ENCODE measurements at places on chromosomes 5 and 9.

DNA sequence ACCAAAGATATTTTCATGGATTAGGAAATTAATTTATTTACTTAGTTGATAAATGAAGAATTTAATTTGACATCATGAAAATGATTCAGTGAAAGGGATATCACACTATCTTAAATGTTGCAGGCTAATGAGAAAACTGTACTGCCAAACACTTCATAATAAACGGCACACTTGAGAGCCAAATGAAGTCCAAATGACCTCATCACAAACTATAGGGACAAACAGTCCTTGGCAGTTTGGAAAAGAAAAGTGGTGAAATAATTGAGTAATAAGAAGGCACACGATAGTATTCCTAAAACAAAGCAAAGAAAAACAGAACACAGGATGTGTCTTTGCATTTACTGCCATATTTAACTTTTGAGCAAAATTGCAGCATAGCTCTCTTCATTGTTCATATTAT lies 116.9 kb upstream of the TLR4 start:
- DNase-seq, result no peak

DNA sequence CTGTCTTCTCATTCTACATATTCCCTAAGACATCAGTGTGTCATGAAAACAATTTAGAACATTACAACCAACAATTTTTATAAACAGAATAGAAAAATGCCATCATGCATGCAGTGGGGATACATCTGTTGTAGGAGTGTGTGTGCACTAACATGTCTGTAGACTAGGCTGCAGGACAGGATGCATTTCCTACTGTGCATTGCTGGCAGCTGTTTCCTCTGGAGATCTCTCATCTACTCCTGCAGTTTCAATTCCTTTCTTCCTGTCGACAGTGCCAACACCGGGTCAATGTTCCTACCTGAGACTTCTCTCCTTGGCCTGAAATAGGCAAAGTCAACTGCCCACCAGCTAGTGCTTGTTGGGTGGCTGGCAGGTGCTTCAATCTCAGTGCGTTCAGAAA lies 69.8 kb downstream of the ANKH start:
- DNase-seq, result no peak

- DNase-seq, result no peak
Observed at GRCh38 chr9:137316012-137316981, 14.2 kb upstream of the NRARP start.

DNA sequence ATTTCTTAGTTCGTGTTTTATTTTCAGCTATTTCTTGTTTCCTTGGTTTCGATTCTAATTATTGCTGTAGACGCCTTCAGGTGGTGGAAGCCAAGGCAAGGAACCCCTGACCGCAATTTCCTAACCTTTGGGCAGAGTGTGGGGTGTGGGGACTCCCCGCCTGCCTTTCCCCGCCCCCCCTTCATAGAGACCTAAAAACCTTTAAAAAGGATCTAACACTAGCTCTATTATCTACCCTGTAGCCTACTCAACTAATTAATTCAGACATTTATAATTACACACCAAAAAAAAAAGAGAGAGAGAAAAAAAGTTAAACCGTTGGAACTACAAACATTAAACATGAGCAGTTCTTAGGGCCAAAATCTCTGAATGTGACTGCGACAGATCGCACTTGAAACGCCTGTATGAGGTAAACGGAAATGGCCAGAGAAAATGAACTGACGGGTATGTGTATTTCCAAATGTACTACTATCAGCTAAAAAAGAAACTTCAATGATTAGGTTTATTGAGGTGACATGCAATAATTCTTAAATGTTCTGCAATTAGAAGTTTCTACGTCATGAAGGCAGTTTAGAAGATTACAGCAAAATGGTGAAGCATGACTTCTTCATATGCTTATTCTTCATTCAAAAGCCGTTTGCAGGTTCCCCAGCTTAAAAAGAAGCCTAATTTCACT lies 19.0 kb upstream of the FER start:
- DNase-seq, result no peak

GRCh38 chr5:14489643-14490042 lies 91.9 kb upstream of the OTULINL start:
- DNase-seq, result no peak

DNA sequence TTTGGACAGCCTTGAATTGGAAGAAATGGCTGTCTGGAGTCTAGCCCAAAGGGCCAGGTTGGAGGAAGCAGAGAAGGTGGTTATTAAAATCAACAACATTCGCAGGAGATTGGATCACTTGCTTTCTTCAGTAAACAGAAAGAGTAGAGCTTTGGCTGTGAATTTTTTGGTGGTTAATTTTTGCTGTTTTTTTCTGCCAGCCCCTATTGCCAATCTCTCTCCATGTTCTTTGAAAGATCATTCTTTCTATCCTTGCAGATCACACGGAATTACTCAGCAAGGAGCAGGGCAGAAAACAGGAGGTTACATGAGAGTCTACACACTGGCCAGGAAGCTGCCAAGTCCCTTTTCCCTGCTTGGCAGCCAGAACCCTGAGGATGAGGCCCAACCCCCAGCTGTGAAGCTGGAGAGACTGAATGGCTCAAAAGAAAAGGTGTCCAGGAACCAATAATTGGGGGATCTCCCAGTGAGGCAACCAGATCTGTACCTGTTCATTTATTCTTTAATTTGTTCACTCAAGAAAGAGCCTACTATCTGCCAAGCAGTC lies 13.0 kb downstream of the GLRX start:
- no peak for DNase-seq

DNA sequence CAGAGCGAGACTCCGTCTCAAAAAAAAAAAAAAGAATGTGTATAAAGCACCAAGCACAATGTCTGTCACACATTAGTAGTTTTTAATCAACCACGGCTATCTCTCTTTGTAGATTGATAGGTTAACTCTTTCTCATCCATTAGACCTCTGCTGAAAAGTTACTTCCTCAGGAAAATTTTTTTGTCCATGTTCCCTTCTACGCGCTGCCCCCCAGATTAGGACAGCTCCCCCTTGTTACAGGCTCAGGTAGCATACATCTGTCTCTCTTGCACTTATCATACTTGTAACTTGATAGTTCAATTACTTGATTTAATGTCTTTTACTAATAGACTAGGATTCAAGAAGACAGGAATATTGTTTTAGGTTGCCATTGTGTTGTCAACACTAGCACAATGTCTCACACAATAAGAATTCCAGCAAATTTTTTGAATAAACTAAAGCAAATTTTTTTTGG lies 1.5 kb downstream of the SPDL1 start:
- no peak for DNase-seq

- DNase-seq, result no peak
Observed at GRCh38 chr9:134247918-134248631, 78.2 kb upstream of the RXRA start.

- no peak for DNase-seq
Observed at GRCh38 chr5:83688281-83688680, 32.4 kb downstream of the HAPLN1 start.

GRCh38 chr9:89811886-89812450 lies 207.2 kb downstream of the GADD45G start:
- DNase-seq, result no peak

DNA sequence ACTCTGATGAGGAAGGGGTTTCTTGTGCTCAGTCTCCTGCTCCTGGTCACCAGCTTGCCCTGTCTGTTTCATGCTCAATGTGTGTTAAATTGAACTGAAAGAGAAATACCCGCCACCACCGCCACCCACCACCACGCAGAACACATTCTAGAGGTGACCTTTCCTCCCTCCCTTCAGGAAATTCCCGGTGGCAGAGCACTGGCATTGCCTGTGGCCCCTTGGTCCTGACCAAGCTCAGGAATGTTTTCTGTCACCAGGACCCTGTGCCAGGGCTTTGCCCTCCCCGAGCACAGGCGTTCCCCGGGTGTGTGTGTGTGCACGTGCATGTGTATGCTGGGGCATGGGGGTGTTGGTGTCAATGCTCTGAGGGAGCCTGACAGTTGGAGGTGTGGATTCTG lies 10.2 kb upstream of the SLC25A51 start:
- DNase-seq, result no peak

- no peak for DNase-seq
Observed at GRCh38 chr9:128937310-128938165, 9.9 kb downstream of the DOLK start.

DNA sequence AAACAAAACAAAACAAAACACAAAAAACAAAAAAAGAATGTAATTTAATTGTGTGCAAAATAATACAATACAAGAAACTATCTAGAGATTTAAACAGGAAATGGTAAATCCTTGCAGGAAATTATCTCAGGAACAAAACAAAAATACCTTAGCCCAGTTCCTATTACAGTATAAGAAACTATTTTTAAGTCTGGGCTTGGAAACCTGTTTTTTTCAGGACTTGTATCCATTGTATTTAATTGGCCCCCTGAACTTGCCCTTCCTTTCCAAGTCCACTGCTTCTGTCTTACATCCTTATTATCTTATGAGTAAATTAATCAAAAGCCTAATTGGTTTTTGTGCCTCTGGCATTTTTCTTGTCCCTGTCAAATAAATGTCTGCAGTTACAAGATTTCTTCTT lies 48.5 kb downstream of the ST8SIA4 start:
- DNase-seq, result no peak

DNA sequence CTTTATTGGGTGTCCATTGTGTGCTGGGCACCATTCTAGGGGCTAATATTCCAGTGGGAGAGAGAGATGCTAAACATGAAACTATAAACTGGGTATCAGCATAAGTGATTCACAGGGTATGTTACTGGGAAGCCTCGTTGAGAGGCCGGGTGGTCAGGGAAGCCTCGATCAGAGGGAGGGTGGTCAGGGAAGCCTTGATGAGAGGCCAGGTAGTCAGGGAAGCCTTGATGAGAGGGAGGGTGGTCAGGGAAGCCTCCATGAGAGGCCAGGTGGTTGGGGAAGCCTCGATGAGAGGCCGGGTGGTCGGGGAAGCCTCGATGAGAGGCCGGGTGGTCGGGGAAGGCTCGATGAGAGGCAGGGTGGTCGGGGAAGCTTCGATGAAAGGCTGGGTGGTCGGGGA lies 8.9 kb upstream of the PLEKHG4B start:
- DNase-seq, result no peak

DNA sequence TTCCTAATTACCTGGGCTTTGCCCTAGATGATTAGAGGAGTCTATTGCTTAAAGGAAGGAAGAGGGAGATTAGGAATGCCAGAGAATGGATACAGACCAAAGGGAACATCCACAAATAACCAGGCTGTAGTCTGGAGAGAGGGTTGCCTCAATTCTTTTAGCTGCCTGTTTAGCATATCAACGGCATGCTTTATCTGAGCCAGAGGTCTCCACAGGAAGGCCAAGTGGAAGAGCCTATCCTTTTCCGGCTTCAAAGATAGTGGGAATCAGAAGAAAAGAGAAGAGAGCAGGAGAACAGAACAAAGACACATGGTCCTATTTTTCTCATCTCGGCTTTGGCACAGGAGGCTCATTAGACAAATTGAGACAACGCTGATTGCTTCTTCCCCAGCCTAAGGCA lies 142.4 kb downstream of the NMUR2 start:
- DNase-seq, result peak; percentile 58

GRCh38 chr9:91241909-91242308 lies 119.8 kb downstream of the AUH start:
- no peak for DNase-seq

GRCh38 chr5:156675395-156675794 lies 174.7 kb upstream of the PPP1R2B start:
- DNase-seq, result no peak

GRCh38 chr9:135359764-135360163 lies 119.8 kb upstream of the PPP1R26 start:
- no peak for DNase-seq

DNA sequence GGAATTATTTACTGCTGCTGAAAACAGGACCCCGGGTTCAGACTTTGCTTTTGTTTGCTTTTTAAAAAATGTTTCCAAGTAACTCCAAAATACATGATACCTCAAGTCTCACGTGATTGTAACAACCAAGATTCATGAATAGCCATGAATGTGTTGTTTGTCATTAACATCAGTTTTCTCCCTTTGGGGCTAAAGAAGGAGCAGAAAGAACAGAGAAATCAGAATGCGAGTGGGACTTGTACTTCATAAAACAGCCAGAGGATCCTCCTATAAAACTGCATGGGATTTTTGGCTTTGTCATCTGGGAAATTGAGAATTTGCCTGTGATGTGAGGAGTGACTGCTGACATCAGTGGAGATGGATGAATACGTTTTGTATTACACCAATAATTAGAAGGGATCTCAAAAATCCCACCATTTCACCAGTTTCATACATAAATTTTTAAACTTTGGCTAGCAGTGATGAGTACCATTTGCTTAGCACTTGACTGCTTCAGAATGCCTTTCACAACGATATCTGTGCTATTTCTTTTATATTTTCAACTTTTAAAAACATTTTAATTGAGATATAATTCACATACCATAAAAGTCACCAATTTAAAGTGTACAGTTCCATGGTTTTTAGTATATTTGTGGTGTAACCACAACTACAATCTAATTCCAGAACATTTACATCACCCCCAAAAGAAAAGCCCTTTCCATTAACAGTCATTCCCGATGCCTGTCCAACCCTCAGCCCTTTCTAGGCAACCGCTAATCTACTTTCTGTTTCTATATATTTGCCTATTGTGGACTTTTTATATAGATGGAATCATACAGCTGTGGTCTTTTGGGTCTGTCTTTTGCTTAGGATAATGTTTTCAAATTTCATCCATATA lies 126.9 kb upstream of the ANKRD55 start:
- no peak for DNase-seq

DNA sequence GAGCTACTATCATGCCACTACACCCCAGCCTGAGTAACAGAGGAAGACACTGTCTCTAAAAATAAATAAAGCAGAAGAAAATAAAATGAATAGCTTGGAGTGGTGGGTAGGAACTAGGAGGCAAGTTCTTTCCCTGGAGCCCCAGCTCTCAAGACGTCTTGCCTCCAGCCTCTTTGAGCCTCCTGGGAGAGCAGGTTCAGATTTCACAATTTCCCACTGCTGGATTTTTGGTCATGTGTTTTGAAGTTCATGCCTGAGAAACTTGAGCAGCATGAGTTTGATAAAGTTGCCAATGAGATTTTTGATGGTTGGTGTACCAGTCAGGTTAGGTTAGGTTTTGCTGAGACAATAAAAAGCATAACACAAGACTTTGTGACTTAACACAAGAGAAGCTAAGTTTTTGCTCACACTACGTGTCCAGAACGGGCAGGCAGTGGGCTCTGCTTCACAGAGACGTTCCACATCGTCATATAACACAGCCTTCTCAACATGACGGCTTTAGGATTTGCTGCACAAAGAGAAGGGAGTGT lies 4.1 kb upstream of the CCDC69 start:
- DNase-seq, result no peak

GRCh38 chr5:103006921-103007320 lies 113.0 kb downstream of the GIN1 start:
- DNase-seq, result no peak

GRCh38 chr9:81832571-81833285 lies 95.5 kb upstream of the SPATA31D4 start:
- DNase-seq, result no peak

- no peak for DNase-seq
Observed at GRCh38 chr5:76325876-76326491, 77.1 kb upstream of the IQGAP2 start.

- no peak for DNase-seq
Observed at GRCh38 chr5:172439785-172440477, 14.4 kb downstream of the SH3PXD2B start.

- DNase-seq, result no peak
Observed at GRCh38 chr9:100492952-100493351, 20.0 kb downstream of the TMEFF1 start.
